ENCODE measurements at places on chromosomes 3 and 15.

GRCh38 chr3:100084100-100084806, 30.0 kb downstream of the FILIP1L start:
- no peak for DNase-seq

GRCh38 chr3:172564499-172564898, 41.3 kb upstream of the TNFSF10 start:
- no peak for DNase-seq

DNA sequence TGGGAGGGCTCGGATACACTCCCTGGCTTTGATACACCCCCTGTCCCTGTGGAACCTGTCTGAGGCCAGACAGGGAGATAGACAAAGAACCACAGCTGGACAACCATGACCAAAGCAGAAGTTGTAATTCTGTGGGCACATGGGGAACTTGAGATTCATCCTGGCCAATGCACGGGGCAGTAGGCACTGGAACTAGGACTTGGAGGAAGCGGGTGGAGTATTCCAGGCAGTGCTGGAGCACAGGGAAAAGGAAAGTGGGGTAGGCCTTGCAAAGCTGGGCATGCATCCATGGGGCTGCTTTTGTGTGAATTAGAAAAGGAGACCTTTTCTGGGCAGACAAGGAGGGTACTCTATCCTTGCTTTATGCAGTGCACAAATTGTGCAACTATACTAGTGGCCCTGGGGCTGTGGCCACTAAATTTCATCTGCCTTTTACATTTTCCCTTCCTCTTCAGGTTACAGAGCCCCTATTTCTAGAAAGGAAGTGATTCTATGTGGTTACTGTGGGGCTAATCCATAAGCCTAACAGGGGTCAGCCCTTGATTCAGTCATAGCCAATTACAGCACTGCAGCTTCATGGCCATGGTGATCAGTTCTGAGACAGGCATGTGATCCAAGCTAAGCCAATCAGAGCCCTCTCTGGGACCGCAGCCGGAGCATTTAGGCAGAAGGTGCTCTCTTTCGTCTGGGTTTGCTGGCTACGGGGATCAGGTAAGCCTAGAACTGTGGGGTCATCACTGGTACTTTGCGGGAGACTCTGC, 21.0 kb downstream of the CRABP1 start:
- no peak for DNase-seq

- no peak for DNase-seq
Measured at GRCh38 chr3:107919239-107919638, 171.6 kb downstream of the CD47 start.

DNA sequence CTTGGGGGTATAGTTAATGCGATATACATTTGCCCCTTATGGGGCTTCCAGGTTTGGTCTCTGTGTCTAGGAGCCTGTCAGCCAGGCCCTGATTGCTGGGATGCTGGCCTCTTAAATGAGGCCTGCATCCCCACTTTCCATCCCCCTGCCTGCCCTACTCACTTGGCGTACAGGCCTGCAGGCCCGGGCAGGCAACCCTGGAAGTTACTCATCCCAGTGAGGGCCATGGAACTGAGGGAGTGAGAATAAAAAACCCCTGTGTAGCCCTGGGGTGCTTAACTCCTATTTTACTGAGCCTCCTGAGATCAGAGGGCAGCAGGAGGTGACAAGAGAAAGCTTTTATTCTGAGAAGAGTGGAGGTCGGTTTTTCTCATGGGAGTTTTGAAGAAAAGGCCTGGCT, 2.0 kb downstream of the DISP2 start:
- no peak for DNase-seq

DNA sequence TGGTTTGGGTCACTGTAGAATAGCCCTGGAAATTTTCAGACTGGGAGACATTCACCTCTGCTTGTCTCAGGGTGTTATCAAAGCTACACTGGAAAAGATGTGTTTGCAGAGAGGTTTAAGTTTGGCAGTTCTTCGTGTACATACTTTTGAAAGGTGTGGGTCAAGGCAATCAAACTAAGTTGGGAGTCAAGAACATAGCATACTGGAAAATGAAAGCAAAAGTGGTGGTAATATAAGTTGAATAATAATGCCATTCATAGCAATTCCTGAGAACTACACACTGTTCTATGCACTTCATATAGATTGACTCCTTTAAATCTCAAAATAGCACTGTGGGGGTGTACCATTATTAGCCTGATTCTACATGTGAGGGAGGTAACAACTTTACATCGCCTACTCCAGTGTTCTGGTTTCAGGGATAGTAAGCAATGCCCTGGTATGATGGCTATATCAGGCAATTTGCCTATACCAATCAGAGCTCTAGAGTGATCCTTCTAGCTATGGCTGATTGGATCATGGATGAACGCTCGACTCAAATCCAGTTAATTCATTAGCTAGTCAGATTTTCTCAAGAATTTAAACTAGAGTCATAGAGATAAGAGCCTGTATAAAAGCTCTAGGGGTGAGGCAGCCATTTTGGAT, 44.6 kb upstream of the RASGRP1 start:
- DNase-seq, result no peak

DNA sequence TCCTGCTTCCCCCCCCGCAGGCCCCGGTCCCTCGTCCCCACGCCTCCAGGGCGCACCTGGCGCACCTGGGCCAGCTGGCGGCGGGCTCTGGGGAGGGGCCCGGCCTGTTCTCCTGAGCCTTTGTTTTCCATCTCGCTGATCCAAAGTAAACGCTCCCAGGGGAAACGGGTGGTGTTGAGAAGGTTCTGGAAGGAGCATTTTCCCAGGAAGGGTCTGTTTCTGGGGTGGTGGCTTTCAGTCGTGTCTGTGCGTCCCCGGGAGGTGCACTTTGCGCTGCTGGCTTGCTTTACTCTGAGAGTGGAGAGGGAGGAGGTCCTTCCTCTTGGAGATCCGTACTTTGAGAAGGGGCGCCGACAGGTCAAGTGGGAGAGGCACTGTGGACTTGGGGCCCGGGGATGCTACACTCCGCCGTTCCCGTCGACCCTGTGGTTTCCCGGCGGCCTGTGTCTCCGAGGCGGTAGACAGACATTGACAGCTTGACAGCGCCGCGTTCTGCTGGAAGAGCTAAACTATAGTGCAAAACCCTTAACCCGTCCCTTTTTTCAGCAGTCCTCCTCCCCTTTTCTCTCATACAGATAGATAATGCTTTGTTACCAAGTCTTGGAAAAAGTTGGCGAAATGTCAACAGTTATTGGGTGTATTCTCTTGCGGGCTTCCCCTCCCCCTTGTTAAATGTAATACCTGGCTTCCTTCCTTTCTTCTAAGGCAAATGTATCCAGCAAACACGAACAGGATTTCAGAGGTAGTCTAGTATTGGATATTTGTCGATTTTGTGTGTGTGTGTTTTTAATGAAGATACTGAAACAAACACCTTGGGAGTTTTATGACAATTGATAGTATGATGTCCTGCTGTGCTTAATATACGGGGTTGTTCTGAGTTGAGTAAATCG, 6.5 kb downstream of the TPM1 start:
- DNase-seq, result no peak

DNA sequence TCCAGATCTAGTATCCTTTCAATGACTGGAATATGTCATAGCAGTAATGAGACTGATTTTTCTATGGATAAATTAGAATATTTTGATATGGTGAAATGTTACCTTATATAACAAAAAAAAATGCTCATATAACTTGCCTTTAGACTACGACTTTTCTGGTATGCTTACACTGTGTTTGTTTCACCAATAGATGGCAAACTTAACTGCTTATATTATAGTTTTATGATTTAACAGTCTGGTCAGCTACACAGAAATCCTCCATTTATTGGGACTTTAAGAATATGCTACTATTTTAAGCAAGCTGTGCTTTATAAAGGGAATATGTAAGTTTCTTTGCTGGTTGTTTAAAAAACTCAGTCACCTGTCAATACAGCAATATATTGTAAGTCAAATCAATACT, 205.6 kb downstream of the VGLL3 start:
- no peak for DNase-seq

DNA sequence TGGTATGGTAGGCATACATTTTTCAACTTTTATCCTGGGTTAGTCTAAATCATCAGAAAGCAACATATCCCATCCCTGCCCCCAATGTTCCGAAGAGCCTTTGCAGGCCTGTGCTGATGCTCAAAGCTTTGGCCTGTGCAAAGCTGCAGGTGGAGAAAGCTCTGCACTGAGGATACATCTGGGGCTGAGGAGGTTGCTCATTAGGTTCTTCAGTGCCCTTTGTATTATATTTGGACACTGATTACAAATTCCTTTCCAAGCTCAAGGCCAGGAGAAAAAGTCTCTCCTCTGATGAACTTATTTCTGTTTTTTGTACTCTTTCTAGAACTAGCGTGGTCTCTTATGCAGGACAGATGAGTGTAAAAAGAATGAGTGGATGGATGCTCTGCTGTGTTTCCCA, 325.5 kb upstream of the LRRFIP2 start:
- DNase-seq, result no peak

GRCh38 chr3:36401056-36401455, 20.8 kb downstream of the STAC start:
- DNase-seq, result no peak

GRCh38 chr3:115469649-115470048, 153.7 kb upstream of the GAP43 start:
- DNase-seq, result no peak

DNA sequence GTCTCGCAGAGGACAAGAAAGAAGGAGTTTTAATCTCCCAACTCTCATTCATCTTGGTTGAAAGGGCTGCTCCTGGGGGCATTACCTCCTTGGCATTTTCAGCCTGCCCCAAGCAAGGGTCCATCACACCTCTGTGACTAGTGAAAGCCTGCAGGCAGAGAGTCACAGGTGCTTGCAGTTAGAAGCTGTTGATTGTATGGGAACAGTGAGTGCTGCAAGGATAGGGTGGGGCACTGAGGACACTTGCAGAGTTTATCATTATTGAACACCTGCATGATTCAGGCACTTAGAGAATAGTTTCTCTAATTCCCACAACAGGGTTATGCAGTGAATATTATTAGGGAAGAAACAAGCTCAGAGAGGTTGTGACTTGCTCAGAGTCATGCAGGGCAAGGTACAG, 41.7 kb upstream of the IGF2BP2 start:
- DNase-seq, result no peak

- DNase-seq, result no peak
Measured at GRCh38 chr15:90818251-90819210, 49.9 kb upstream of the FURIN start.

GRCh38 chr15:98505611-98506031, 142.7 kb upstream of the IGF1R start:
- no peak for DNase-seq

DNA sequence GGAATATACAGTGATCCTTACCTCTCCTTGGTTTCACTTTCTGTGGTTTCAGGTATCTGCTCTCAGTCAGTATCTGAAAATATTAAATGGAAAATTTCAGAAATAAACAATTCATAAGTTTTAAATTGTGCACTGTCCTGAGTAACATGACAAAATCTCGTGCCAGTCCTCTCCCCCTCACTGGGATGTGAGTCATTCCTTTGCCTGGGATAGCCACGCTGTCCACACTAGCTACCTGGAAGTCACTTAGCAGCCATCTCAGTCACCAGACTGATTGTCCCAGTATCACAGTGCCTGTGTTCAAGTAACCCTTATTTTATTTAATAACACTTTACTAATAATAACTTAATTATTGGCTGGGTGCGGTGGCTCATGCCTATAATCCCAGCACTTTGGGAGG, 15.3 kb upstream of the KLHL25 start:
- no peak for DNase-seq

- DNase-seq, result no peak
Measured at GRCh38 chr15:62935300-62936081, 107.1 kb upstream of the TPM1 start.

DNA sequence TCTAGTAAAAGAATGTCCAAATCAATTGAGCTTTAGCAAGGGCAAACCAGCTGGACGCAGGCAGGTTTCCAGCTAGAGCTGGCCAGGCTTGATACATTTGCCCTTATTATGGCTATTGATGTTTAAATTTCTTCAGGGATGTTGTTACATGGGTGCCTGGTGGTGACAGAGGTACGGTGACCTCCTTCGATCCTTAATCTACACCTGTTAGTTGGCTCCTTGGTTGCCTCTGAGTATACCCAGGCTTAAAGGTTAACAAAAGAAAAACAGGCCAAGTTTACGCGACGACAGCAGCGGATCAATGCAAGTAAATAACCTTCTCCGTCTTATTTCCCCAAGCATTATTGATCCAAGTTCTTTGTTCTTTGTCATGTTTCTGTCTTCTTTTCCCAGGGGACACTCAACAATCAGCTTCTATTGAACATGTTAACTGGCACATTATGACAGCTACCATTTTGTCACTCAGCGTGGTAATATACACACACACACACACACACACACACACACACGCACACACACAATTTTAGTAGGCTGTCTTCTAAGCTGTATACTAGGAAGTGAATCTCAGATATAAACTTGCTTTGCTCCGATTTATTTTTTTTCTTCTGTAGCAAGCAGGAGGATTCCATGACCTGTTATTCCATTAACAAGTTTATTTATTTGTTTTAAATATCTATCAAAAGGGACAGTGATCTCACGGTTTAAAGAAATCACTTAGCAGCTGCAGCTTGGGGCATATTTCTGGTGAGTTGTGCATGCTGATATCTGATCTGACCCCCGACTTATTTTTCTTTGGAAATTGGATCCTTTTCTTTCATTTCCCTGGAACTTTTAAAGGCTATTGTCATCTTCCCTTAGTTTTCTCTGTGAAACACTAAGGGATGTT, 844.7 kb downstream of the MCTP2 start:
- no peak for DNase-seq

DNA sequence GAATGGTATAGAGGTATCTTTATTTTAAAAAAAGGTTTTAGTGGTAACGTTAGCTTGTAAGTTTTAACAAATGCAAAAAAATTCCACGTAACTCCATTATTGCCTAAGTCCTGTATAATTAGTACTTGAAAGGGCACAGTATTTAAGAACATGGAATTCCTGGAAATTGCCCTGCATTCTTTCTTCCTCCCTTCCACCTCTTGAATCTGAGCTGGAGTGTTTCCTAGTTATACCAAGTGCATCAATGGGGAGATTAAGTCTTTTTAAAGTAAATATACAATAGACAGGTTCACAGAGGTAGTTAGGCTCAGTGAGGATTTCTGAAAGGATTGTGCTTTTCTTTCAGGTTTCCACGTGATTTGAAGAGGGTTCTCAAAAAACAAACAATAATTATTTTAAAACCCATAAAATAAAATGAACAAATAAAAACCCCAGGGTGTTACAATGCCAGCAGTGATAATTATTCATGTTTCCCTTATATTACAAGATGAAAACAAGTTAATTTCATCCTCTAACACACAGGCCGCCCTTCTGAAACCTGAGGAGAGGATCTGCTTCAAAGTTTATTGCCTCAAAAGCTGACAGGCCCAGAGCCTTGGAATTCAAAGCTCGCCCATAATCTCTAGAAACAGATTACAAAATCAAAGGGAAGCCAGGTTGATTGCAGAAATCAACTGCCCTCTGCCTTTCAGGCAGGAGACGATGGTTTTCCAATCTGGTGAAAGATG, 128.8 kb upstream of the LMOD3 start:
- DNase-seq, result no peak

GRCh38 chr15:74746389-74746788, 2.3 kb upstream of the CYP1A2 start:
- no peak for DNase-seq

GRCh38 chr3:77404871-77405270, 365.0 kb downstream of the ROBO2 start:
- DNase-seq, result no peak

GRCh38 chr3:57572096-57572495, 16.0 kb downstream of the PDE12 start:
- no peak for DNase-seq

Data from stimulated activated CD8-positive, alpha-beta memory T cell treated with anti-CD3 and anti-CD28 coated beads, Interleukin-7, amount 100 ng/mL, for 1 hour (primary cell).